ENCODE measurements at places on chromosomes 5 and 9. TPM values are rescaled to one million over a fixed set of nuclear protein-coding genes. Genes with fewer than 3 reads are reported as not detected.

DNA sequence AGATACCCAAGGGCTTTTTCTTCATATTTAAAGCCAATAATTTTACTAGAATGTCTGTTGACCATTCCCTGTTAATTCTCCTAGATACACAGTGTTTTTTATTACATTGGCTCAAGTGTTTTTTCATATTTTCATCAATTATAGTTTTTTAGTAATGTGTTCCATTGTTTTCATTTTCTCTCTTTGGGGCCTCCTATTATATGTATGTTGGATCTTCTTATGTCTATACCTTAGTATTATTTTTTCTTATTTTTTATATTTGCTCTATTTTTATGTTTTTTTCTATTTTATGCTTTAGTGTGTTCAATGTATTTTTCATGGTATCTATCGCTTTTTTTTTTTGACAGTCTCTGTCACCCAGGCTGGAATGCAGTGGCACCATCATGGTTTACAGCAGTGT, 7.5 kb downstream of the KIAA1958 start:
- no peaks in the 10 kb centered on the region for H3K27me3 ChIP-seq
- no peaks in the 10 kb centered on the region for H3K36me3 ChIP-seq
- H3K27ac ChIP-seq, result no peak overlapping the region
- DNase-seq, result no peak
- H3K4me3 ChIP-seq, result no peak overlapping the region

DNA sequence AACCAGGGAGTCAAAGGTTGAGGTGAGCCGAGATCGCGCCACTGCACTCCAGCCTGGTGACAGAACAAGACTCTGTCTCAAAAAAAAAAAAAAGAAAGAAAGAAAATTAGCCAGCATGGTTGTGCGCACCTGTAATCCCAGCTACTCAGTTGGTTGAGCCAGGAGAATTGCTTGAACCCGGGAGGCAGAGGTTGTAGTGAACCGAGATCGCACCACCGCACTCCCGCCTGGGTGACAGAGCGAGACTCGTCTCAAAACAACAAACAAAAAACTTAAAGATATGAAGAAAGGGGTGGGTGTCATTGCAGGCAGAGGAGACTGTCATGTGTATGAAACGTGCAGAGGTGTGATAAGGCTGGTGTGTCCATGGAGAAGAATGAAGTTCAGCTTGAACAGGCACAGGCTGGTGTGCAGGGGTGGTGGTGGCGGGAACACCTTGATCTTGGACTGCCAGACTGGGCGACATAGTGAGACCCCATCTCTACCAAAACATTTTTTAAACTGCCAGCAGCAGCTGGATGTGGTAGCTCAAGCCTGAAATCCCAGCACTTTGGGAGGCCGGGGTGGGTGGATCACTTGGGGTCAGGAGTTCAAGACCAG, 69.6 kb downstream of the UGCG start:
- no peak for DNase-seq
- no peaks in the 10 kb centered on the region for H3K27me3 ChIP-seq
- peaks cover 26% of the 10 kb centered on the region for H3K4me1 ChIP-seq
- peak overlapping the region; percentile 81 for H3K27ac ChIP-seq
- no peaks in the 10 kb centered on the region for H3K36me3 ChIP-seq

- no peaks in the 10 kb centered on the region for H3K4me1 ChIP-seq
- H3K27me3 ChIP-seq, result peaks cover 6% of the 10 kb centered on the region
- no peaks in the 10 kb centered on the region for H3K36me3 ChIP-seq
- DNase-seq, result no peak
Observed at GRCh38 chr5:158586054-158586453, 513.7 kb downstream of the EBF1 start.

- no peaks in the 10 kb centered on the region for H3K27me3 ChIP-seq
- no peak for DNase-seq
- no peaks in the 10 kb centered on the region for H3K36me3 ChIP-seq
- no peak overlapping the region for H3K27ac ChIP-seq
- H3K4me3 ChIP-seq, result no peak overlapping the region
Observed at GRCh38 chr9:29548436-29548835, 1975.2 kb upstream of the C9orf72 start.

GRCh38 chr9:36457836-36458429, 57.9 kb upstream of the RNF38 start:
- H3K27me3 ChIP-seq, result no peaks in the 10 kb centered on the region
- H3K36me3 ChIP-seq, result no peaks in the 10 kb centered on the region
- H3K27ac ChIP-seq, result no peak overlapping the region

The MVB12B gene
- 8.0 TPM for total RNA-seq

All from osteoblast (primary cell).